Anterior cingulate cortex (tissue), 58 donors: ENCODE measurements at places on chromosomes 5 and 9.

DNA sequence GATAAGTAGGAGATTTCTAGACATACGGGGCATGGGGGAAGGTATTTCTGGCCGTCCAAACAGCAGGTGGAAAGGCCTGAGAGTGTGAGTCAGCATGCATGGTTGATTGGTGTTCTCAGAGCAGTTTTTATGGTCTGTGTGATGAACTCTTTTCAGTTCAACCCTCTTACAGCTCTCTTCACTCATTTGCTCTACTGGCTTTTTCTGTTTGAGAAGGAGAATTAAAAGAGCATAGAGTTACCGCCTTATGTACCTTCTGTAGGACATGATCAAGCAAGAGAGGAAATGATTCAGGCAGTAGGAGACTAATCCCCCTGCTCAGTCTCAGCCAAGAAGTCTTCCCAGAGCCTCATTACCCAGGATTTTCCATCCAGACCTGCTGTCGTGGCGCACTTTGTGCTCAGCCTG is 92.4 kb downstream of the PRDM6 start:
- no peak for DNase-seq

DNA sequence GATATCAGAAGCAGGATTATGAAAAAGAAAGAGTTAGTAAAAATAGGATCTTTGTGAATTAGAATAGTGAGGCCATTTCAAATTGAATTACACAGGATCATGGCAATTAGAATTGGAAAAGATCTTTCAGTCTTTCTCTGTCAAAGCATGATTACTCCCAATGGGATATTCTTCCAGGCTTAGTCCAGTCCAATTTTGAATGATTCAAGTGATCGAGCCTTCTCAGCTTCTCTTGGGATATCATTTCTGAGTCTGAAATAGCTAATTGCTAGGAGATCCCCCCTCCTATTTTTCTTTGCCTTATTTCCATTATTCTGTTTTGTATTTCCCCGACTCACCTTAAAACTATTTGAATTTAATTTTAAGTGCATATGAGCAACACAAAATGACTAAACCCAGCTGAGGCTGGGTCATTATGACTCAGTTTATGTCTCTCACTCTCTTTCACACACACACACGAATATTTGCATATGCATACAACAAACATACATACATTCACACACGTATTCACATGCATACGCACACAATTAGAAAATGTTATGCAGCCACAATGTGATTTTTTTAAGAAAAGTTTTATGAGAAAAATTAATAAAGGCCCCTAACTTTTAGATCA is 34.8 kb upstream of the EFNA5 start:
- DNase-seq = no peak

- no peak for DNase-seq
Observed at GRCh38 chr9:106862821-106863720, at the start of gene ZNF462. Gene ZNF462, plus strand, starts transcription at chr9:106863166. Its CDS starts 60,218 bp downstream, at chr9:106923384.

- no peak for DNase-seq
Observed at GRCh38 chr9:37776328-37776727, 8.5 kb downstream of the EXOSC3 start.

DNA sequence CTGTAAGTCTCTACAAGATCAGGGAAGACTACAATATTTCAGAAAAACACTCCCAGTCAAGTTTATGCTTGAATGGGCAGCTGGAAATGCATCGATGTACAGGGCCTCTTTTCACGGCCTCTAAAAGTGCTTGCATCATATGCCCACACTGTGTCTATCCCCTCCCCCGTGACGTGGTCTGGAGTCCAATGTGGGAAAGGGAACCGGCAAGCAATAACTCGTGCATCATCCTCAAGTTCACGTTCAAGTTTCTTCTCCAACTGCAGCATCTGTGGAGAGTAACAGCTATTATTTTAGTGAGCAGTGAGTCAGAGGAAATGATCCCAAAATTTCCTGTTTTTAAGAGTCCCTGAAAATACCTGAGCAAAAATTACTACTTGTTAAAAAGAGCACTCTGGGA is 22.3 kb downstream of the ATPSCKMT start:
- no peak for DNase-seq

DNA sequence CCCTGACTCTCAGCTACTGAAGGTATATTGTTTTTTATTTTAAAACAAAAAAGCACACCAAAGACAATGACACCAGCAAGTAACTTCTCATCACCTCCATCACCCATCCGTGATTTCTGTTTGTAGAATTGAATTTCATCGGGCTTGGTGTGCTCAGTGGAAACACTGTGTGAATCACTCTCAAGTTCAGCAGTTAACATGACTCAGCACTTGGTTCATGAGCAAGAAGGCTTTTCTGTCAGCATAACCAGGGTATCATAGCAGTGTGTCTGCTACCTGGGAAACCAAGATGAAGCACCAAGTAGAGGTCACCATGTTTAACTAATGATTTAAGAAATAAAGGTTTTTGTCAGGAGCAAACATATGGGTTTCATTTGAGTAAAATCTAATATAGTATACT is 123.7 kb downstream of the INSYN2B start:
- DNase-seq = no peak

DNA sequence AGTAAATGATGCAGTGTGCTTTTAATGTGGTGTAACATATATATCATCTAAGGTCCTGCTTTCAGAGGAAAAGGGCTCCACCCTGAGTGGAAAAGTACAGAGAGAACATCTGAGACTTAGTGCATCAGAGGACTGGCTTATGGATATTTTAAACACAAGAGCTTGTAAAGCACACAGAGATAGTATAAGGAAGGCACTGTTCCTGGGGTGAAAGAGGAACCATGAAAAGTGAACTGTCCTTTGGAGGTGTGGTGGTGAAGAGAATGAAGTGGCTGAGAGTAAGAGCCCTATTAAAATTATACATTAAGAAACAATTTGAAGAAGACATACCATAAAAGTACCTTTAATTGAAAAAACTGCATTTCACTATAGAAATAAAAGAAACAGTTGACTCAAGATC is 68.9 kb downstream of the CSF2 start:
- no peak for DNase-seq

DNA sequence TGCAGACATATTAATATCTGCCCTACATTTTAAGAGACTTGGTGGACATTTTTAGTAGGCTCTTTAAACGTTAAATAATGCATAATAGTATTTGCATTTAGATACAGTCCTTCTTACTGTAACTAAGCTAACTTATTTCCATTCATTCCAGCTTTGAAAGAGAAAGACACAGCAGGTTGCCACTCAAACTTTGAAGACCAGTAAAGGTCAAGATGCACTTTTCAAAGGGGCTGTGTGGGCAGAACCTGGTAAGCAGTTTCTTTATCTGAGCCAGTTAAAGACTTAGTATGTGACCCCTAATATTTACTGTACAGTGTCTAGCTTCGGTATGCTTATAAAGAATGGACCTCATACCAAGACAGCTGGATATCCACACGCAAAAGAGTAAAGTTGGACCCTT is 20.8 kb downstream of the PLGRKT start:
- no peak for DNase-seq

GRCh38 chr5:77309140-77309539 is 98.7 kb downstream of the PDE8B start:
- no peak for DNase-seq

GRCh38 chr5:141904551-141904950 is 19.1 kb upstream of the DELE1 start:
- no peak for DNase-seq

DNA sequence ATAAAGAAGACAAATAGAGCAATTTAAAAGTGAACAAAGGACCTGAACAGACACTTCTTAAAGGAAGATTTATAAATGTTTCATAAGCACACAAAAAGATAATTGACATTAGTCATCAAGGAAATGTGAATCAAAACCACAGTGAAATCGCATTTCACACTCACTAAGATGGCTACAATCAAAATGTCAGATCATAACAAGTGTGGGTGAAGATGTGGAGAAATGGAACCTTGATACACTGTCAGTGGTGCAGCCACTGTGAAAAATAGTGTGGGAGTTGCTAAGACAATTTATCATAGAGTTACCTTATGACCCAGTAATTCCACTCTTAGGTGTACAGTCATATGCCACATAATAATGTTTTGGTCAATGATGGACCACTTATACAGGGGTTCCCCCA is 54.5 kb upstream of the HTR4 start:
- DNase-seq = no peak

DNA sequence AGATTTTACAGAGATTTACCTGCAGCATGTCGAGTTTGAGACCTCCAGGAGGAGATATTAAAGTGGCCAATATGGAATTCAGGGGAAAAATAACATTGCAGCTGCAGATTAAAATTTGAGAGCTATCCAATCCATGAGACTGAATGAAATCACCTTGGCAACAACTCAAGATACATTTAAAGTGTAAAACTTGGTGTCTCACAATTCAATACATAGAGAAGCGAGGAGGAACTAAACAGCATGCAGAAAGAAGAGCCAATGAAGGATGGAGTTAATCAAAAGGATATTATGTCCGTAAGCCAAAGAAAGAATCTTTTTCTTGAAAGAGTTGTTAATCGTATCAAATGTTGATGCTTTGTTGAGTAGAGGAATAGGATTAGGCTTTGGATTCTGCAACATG is 455.1 kb downstream of the CDH18 start:
- DNase-seq = no peak

- DNase-seq = no peak
Observed at GRCh38 chr9:137390553-137391410, 32.2 kb downstream of the EXD3 start.

DNA sequence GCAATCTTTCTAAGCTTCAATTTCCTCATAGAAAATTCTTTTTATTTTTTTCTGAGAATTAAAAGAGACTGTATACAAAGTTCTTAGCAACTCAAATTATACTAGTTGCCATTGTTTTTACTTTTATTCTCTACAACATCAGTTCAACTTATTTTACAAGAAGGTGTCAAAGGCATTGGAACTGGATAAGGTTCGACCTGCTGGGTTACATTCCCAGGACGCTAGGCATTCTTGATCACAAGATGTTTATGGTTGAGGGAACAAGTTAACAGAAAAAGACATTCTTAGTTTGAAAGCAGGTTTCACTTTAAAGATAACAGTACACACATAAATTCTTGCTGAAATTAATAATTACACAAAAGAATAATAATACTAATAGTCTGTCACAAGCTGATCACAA is 163.5 kb upstream of the SNX2 start:
- no peak for DNase-seq

DNA sequence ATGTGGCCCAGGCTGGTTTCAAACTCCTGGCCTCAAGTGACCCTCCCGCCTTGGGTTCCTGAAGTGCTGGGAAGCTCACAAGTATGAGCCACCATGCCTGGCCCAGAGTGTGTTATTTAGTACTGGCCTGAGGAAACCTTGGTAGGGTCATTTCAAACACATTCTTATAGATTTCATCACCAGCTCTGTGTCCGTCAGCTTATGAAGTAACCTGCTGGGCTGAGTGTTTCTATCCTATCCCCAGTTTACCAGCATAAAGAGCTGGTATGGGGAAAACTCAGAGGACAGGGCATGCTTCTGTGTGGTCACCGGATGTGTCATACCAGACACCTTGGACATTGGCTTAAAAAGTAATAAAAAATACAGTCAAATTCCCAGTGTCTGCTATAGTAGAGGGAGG is 45.3 kb downstream of the PTPN3 start:
- DNase-seq = no peak

- no peak for DNase-seq
Observed at GRCh38 chr5:77129391-77129990, 42.4 kb upstream of the ZBED3 start.

GRCh38 chr9:127049581-127049980 is 72.9 kb downstream of the ANGPTL2 start:
- no peak for DNase-seq

- no peak for DNase-seq
Observed at GRCh38 chr5:67577424-67577823, 380.8 kb upstream of the CD180 start.
